ENCODE measurements at places on chromosomes 16 and 17.

DNA sequence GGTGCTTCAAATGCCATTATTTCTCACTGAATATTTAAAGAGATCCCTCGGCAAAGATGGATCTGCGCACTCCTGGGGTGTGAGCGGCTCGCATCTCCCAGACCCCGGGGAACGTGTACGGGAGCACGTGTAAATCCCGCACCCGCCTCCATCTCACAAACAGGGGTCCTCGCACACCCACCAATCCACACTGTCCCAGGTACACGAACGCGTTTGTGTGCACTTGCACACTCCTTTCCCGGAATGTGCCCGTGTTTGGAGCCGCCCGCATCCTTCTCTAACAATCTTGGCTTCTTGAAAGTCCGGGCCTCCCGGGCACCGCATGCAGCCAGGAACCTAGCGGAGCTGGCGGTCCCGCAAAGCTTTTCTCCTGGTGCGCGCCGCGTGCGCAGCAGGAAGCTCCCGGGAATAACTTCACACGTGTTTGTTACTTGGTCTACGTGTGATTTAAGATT lies 2.5 kb upstream of the SALL1 start:
- no peak for DNase-seq

DNA sequence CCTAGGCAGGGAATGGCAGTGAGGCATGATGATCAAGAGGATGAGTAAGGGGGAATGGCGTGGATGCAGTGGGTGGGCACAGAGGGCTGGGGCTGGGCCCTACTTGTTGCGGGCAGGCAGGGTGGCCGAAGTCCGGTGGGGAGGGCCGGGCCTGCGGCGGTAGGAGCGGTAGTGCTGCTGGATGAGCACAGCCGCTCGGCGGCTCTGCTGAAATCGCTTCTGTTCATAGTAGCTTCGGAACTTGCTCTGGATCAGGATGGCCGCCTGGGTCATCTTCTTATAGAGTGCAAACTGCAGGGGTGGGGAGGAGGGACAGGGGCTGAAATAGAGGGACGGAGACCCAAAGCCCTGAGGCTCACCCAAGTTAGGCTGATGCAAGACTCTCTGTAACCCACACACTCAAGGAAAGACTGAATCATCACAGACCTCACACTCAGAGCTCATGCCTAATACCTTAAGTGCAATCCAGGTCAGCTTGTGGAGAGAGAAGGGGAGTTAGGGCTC lies 1.5 kb upstream of the SPAG7 start:
- DNase-seq = no peak

GRCh38 chr17:40174514-40174913 lies 2.8 kb upstream of the RAPGEFL1 start:
- DNase-seq = no peak

DNA sequence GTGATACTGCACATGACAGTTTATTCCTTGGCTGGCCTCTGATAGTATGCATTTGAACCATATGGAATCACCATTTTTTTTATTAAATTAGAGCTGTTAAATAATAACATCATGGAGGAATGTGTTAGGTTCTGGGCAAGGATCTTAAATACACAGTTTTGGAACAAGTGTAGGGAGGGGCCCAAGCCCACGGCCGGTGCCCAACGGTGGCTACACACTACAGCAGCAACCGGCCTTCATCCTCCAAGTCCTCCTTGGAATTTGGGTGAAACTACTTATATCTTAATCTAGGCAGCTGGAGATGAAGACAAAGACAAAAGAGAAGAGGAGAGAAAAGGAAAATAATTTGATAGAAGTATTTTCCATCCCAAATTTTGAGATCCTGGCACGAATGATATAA lies 35.6 kb downstream of the ZFHX3 start:
- no peak for DNase-seq

DNA sequence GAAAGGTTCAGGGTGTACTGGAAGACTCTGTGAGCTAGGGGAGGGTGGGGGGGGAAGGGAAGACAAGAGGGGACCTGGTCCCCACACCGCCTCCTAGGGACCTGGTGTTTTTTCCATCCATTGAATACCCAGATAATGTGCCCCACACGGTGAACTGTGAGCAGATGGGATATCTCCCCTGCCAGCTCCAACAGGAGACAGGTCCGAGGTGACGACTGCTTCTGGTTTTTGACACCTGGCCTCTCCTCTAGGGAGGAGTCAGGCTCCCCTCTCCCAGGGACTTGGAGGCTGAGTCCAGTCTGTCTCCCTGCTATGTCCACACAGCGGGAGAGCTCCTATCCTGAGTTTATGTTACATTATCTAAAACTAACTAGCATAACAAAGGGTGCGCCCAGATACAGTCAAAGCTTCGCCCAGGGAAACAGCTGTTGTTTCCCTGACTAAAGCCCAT lies 1.8 kb downstream of the MARVELD3 start:
- DNase-seq = peak; percentile 13

DNA sequence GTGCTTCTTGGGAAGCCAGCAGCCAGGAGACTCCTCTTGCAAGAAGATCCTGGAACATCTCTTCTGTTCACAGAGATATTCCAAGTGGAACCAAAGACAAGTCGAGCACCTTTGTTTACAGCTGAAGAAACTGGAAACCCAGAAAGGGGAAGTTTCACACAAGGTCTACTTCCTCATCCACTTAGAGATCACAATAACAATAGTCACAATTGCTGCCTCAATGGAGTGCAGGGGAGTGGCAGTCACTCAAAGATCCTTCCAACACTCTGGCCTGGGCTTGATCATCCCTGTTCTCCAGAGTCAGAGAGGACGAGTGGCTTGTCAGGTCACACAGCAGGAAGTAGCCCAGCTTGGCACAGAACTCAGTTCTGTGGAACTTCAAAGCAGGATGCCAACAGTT lies 46.9 kb upstream of the SIAH1 start:
- peak; percentile 53 for DNase-seq

- peak; percentile 95 for DNase-seq
Observed at GRCh38 chr16:8567355-8568230, 22.7 kb downstream of the TMEM114 start.

DNA sequence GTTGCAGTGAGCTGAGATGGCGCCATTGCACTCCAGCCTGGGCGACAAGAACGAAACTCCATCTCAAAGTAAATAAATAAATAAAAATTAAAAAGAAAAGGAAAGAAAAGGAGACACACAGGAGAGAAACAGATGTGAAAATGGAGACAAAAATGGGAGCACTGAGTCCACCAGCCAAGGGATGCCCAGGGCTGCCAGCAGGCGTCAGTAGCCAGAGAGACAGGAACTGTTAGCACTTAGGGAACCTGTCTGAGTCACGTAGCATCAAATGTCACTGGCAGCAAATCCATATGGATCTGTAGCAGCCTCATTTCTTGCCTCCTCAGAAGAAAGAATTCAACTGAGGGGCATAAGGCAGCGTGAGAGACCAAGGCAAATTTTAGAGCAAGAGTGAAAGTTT lies 79.7 kb downstream of the CYLD start:
- no peak for DNase-seq

DNA sequence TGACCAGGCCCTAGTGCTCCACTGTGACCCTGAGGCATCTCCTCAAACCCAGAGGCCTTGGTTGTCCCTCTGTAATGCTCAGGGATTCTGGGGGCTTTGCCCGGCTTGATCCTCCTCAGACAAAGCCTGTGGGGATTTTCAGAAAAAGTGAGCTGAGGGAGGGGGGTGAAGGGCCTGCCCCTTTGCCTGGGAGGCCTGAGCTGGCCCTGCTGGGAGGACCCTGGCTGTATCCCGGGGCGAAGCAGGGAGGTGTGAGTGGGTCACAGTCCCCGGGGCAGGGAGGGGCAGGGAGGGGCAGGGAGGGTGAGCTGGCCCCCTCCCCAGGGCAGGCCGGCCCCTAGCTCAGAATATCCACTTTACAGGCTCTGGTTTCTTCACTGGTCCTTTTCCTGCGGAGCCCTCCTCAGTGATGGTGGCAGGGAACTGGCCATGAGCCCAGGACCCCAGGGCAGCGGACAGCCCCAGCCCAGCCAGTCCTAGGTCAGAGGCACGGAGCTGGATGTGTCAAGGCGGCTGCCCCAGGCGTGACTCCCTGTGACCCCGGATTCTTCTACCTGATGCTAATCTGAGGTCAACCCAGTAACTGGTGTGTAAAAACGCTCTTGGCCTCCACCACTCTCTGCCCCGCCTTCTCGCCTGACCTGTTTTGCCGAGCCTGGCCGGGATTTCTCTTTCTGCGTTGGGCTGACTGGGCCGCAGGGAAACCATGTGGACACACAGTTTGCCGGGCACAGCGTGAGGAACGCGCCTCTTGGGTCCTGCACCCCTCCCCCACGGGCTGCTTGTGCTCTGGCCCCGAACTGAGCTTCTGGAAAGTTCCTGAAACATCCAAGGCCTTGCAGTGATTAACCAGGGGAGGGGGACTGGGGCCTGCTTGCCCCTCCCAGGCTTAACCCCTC lies 5.8 kb upstream of the FASN start:
- no peak for DNase-seq

GRCh38 chr17:50471009-50471905 lies 2.6 kb upstream of the CHAD start:
- no peak for DNase-seq

- no peak for DNase-seq
Observed at GRCh38 chr17:42311240-42312034, 23.1 kb downstream of the STAT5A start.

- DNase-seq = no peak
Observed at GRCh38 chr17:77306048-77306789, 165.4 kb downstream of the SEC14L1 start.

DNA sequence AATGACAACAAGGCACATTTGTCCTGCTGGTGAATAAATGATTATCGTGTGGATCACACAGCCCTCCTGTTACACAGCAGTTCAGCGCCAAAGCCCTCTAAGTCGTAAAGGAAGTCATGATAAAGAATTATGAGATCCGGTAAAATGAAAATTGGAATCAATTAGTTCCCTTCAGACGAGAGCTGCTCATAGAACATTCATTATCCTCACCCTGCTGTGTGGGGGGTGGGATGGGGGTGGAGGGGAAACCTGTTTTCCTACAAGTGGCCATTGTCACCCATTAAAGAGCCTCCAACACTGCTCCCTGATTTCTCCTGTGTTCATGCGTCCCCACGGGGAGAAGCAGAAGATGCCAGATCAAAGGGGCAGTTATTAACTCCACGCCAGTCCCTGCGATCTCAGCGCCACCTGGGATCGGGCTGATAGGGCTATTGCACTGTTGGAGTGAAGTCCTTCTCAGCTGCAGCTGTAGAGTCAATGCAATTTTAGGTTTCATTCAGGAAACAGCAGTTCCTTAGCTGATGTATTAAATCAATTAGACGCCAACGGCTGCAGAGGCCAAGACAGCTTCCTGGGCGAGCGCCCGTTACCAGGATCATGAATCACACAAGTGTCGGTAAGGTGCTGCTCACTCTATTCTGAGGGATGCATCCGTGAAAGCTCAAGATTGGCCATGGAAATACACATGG lies 19.2 kb upstream of the CACNG4 start:
- peak; percentile 93 for DNase-seq

DNA sequence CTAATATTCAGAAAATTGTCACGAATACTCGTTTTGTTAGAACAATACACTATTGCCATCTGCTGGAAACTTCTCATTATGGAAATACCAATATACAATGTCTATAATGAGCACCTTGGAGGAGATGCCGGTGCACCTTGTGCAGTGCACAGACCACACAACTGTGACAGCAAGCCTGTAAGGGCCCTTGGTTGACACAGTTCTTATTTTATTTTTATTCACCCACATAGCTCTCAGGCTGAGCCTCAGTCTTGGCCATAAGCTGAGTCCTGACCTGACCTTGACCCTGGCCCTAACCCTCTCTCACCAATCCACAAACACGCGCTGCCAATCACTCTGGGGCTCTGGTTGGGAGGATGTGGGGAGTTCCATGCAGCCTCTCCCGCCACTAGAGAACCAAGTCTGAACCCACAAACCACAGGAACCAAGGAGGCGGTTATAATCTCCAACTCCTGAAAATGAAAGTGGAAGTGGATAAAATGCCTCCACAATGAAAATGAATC lies 7.6 kb downstream of the AIPL1 start:
- DNase-seq = peak; percentile 76

DNA sequence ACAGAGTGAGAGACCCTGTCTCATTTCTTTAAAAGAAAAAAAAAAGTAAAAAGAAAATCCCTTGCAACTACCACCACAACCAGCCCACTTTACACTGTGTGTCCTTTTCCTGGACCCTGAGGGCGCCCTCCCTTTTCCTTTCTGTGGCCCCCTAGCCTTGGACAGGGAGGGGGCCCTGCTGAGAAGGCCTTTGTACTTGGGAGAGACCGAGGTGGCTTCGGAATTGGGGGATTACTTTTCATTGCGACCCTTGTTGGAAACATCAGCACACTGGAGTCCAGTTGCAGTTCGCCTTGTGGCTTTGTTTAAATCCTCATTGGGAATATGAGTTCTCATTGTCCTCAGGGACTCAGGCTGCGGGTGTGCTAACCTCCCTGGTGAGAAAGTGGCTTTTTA lies 9.4 kb upstream of the DNASE1 start:
- DNase-seq = no peak

- DNase-seq = peak; percentile 72
Observed at GRCh38 chr17:39195568-39196160, 1.8 kb downstream of the CACNB1 start.

GRCh38 chr16:87834668-87835473 lies 34.4 kb downstream of the SLC7A5 start:
- no peak for DNase-seq

DNA sequence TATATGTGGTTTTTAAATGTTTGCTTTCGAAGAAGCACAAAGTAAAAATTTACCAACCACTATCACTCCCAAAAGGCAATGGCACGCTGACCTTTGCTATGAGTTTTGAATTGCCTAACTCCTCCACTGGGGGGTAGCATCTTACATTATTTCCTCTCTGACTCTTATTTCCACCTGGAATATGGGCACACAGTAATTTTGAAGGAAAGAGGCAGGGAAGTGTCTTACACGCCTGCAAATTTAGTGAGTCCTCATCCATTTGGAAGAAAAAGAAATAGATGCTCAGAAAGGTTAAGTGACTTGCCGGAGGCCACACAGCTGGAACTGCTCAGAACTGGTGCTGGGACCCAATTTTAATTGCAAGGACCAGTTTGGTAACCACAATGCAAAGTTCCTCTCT lies 29.9 kb upstream of the IRX6 start:
- no peak for DNase-seq

GRCh38 chr17:75046407-75047289 lies at the start of the genes ATP5PD and KCTD2:
Gene ATP5PD, minus strand, starts transcription at chr17:75046969. Its CDS starts 4,319 bp downstream, at chr17:75042650.
Gene KCTD2, plus strand, starts transcription at chr17:75047225. Its CDS starts 26 bp downstream, at chr17:75047251.
- peak; percentile 97 for DNase-seq

DNA sequence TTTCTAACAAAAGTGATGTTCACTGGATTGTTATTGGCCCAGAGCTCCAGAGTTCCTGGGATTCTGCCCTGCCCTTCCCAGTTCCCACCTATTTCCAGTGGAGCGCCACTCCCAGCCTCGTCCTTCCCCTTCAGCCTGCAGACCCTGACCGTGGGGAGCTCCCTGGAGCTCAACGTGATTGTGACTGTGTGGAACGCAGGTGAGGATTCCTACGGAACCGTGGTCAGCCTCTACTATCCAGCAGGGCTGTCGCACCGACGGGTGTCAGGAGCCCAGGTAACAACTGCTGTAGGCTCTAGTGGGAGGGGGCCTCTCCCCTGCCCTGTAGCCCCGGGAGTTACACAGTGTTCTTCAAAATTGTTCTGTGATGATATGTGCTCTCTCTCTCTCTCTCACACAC lies 11.8 kb downstream of the COX6A2 start:
- no peak for DNase-seq

DNA sequence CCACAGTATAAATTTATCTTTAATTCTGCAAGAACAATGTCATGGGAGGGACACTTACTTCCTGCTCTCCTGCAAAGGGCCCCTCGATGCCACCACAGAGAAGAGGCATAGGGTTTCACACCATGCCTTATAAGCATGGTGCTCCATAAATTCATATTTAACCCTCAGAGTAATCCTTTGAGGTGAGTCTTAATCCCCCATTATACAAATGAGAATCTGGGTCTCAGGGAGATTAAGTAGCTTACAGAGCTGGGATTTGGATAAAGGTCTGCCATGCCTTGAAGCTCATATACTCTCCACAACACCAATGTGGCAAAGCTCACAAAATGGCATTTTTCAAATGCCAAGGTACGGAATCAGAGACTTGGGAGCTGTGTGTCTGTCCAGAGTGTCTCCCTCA lies 268.5 kb upstream of the CCL2 start:
- no peak for DNase-seq

Data from RPMI8226 (cell line).